ENCODE measurements at places on chromosomes 16 and 17.

GRCh38 chr17:46038414-46038813, 39.4 kb downstream of the STH start:
- no peak for DNase-seq

DNA sequence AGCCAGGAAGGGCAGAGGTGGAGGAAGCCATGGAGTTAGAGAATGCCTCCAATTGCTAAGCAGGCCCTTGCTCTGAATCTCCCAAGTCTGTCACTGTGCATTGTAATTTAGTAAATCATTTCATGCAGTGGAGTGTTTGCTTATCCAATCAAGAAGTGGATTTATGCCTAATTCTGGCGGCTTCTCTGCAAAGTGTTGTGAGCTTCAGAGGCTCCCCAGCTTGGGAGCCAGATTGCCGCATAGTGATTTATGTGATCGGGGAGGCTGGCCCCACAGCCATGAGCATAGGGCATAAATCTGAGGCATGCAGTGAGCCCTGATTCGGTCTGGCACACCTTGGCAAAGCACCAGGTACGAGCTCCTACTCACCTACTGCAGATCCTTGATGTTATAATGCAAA, 520.8 kb downstream of the HS3ST4 start:
- DNase-seq = no peak

DNA sequence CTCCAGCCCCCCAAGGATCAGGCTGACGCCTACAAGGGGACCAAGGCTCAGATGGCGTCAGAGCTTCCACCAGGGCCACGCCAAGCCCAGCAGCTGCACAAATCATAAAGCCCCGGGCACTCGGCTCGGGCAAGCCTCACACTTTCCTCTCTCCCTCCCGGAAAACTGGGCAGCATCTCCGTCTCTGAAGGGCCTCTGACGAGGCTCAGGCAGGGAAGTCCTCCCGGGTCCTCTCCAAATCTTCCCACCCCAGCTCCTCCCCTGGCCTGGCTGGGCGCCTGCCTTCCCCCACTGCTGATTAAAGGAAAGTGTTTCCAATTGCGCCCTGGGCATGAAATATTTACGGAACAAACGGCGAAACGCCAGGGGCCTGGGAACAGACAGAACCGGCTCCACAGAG, 38.5 kb downstream of the PIEZO1 start:
- no peak for DNase-seq

GRCh38 chr17:9192010-9192409, 170.7 kb downstream of the NTN1 start:
- DNase-seq = no peak

DNA sequence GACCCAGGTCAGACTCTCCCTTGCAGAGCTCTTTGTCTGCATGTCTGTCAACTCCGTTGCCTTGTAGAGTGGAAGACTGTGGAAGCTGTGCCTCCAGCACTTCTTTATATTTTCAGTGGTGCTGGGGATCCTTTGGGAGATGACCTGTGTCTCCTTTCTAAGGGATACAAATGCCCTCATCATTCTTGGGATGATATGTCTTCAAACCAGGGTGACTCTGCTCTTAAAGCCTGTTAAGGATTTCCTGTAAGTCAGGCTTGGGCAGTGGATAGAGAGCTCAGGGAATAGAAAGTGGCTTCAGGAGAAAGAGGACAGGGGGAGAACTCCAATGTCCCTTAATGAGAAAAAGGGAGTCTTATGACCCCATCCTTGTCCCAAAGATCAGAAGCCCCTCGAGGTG, 1.5 kb downstream of the HOXB3 start:
- DNase-seq = no peak

- no peak for DNase-seq
Measured at GRCh38 chr17:7947651-7948050, 15.6 kb downstream of the CNTROB start.

- no peak for DNase-seq
Measured at GRCh38 chr17:79923974-79924638, 84.9 kb upstream of the CBX4 start.

DNA sequence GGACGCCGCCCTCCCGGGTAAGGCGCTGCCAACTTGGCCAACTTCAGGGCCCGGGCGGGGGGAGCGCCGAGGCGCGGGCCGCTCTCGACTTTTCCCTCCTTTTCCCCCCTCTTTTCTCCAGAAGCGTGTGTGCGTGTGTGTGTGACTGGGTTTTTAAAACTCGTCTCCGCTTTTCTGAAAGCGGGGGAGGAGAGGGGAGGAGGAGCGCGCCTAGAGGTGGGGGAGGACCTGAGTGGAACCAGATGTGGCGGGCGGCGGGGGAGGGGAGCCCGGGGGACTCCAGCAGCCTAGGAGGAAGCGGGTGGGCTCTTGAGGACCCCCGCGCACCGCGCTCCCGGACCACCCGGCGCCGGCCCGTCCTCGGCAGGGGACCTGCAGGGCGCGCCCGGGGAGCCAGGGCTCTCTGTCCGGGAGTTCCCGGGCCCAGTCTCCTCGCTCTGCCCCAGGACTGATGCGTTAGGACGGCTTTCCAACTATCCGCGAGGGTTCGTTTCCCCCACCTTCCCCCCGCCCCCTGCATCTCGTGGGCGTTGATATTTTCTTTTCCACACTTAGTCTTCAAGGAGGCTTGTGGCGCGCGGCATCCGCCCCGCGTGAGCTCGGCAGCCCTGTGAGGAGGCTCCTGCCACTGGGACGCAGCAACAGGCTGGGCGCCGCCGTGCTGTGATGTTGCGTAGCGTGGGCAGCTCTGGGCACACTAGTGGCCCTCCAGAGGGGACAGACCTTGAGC, 599 bp downstream of the MRC2 start:
- DNase-seq = no peak

GRCh38 chr17:59972778-59973177, 8.2 kb upstream of the RNFT1 start:
- no peak for DNase-seq

DNA sequence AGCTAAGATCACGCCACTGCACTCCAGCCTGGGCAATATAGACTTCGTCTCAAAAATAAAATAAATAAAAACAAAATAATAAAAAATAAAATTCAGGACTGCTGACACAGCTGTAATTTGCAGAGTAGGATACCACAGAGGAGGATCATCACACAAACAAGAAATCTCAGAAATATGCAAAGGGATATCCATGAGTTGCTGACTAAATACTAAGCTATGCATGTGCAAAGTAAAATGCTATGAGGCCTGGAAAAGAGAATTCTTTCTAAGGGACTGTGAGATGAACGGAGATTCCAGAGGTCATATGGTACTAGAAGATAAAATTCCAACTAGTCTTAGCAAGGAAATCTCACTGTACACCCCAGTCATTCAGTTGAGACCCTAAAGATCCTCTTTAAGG, 74.8 kb downstream of the SLC39A11 start:
- no peak for DNase-seq

- no peak for DNase-seq
Measured at GRCh38 chr16:75566758-75567255, 628 bp downstream of the GABARAPL2 start.

- DNase-seq = no peak
Measured at GRCh38 chr16:969508-970385, 1.0 kb downstream of the LMF1 start.

All from activated CD4-positive, alpha-beta T cell treated with anti-CD3 and anti-CD28 coated beads for 1 hour (primary cell).